Mucosa of descending colon (tissue), 3 donors: ENCODE measurements at places on chromosomes 1 and 21. TPM values are rescaled to one million over a fixed set of nuclear protein-coding genes. Genes with fewer than 3 reads are reported as not detected.

RPE65 gene
- total RNA-seq, result not detected

BCL2L15 gene
- 72.4 TPM for total RNA-seq

AK5 gene
- 3.0 TPM for total RNA-seq

TDRD10 gene
- 0.72 TPM for total RNA-seq

PLEKHA6 gene
- total RNA-seq, result 115 TPM

LRRC7 gene
- total RNA-seq, result 0.46 TPM

C1orf87 gene
- total RNA-seq, result not detected

NR1I3 gene
- not detected for total RNA-seq

PTCH2 gene
- total RNA-seq, result 0.64 TPM

TTC24 gene
- 0.25 TPM for total RNA-seq

TCHHL1 gene
- not detected for total RNA-seq

DAB1 gene
- 0.92 TPM for total RNA-seq

MATN1 gene
- total RNA-seq, result 0.22 TPM

BCL10 gene
- total RNA-seq, result 121 TPM

CRNN gene
- not detected for total RNA-seq

FCER1A gene
- 1.1 TPM for total RNA-seq

LMX1A gene
- total RNA-seq, result 0.38 TPM

SPEN gene
- 50.6 TPM for total RNA-seq

ERICH3 gene
- total RNA-seq, result 0.51 TPM

HLX gene
- total RNA-seq, result 43.4 TPM

NKAIN1 gene
- total RNA-seq, result 0.35 TPM

HCRTR1 gene
- not detected for total RNA-seq

LCE3E gene
- total RNA-seq, result not detected

FAM3B gene
- total RNA-seq, result 0.70 TPM

AADACL3 gene
- not detected for total RNA-seq

SLC35F3 gene
- 0.20 TPM for total RNA-seq

CCDC17 gene
- 4.1 TPM for total RNA-seq

DYNLT4 gene
- total RNA-seq, result 0.67 TPM

SPATA21 gene
- total RNA-seq, result not detected

RAB42 gene
- total RNA-seq, result 3.8 TPM

CAMK2N1 gene
- 274 TPM for total RNA-seq

TMEM54 gene
- total RNA-seq, result 995 TPM

OR2T29 gene
- total RNA-seq, result not detected

CLEC20A gene
- not detected for total RNA-seq

CYP4X1 gene
- total RNA-seq, result 0.75 TPM

COL6A1 gene
- 663 TPM for total RNA-seq

TTC22 gene
- total RNA-seq, result 122 TPM

MPZL1 gene
- total RNA-seq, result 103 TPM

FBLIM1 gene
- 268 TPM for total RNA-seq

HFM1 gene
- 0.22 TPM for total RNA-seq

S100A14 gene
- 325 TPM for total RNA-seq

FCAMR gene
- total RNA-seq, result 0.41 TPM

HTR1D gene
- not detected for total RNA-seq

GJA9 gene
- total RNA-seq, result 2.7 TPM

GBP4 gene
- total RNA-seq, result 7.9 TPM

KPRP gene
- not detected for total RNA-seq

GPR37L1 gene
- total RNA-seq, result 2.9 TPM

ELAPOR1 gene
- 119 TPM for total RNA-seq

MROH7 gene
- 16.6 TPM for total RNA-seq

RAB3B gene
- total RNA-seq, result 3.5 TPM

CELA3B gene
- total RNA-seq, result 3.5 TPM

SLC1A7 gene
- total RNA-seq, result 0.98 TPM

ORC1 gene
- 1.1 TPM for total RNA-seq

FAM78B gene
- 2.2 TPM for total RNA-seq
